ENCODE measurements at places on chromosomes 2 and 18.

- no peak for DNase-seq
Observed at GRCh38 chr2:231336700-231337099, 58.8 kb upstream of the B3GNT7 start.

GRCh38 chr2:8212239-8212638 lies 469.6 kb upstream of the ID2 start:
- DNase-seq, result no peak

GRCh38 chr18:8643326-8643878 lies 34.2 kb downstream of the RAB12 start:
- DNase-seq, result no peak

DNA sequence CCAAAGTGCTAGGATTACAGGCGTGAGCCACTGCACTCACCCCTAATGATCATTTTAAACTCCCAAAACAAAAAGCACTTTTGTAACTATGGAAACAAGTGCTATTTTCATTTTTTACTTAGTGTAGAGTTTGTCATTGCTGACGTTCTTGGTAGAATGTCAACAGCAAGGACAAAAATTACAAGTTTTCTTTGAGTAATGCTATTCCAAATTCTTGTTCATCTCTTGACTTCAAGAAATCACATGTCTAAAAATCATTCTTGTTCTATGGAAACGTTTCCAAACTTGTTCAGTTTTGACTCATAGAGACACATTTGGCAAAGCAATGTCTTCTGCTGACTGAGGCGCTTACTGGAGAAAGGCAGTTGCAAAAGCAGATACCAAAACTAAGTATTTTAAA lies 82.6 kb downstream of the MBP start:
- no peak for DNase-seq

- no peak for DNase-seq
Observed at GRCh38 chr2:135600915-135601314, 69.6 kb downstream of the R3HDM1 start.

GRCh38 chr2:43391878-43392215 lies 165.4 kb upstream of the ZFP36L2 start:
- DNase-seq, result no peak

DNA sequence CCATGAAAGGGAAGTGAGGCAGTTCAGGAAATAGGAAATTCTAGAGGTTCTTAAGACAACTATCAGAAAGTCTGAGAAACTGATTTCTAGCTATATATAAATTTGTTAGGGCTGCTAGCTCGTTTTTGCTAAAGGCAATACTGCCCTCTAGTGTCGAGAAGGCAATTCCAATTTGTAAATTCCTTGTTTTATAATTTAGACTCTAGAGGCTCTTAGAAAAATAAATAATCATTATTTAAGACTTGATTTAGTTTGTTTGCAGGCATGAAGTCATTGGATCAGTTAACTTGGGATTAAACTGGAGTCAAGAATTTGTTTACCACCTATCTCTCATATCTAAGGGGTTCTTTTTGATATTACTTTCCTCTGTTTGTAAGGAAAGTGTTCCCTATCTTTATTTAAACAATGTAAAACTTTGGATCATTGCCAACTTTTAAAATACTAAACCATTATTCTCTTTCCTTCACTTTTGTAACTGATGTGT lies 66.2 kb downstream of the ACVR2A start:
- DNase-seq, result peak; percentile 58

GRCh38 chr2:30705056-30705455 lies 102.2 kb downstream of the CAPN13 start:
- DNase-seq, result no peak

GRCh38 chr18:58140387-58141325 lies 96.6 kb downstream of the NEDD4L start:
- peak; percentile 41 for DNase-seq

Data from COR-L47 (cell line).